ENCODE measurements at places on chromosomes 13 and 19. TPM values are rescaled to one million over a fixed set of nuclear protein-coding genes. Genes with fewer than 3 reads are reported as not detected.

Gene AMH
- polyA plus RNA-seq: 2.1 TPM

Gene NCR1
- not detected for polyA plus RNA-seq

Gene N4BP2L1
- polyA plus RNA-seq: 10.5 TPM

Gene MEF2B
- 1.0 TPM for polyA plus RNA-seq

Gene DOCK6
- polyA plus RNA-seq: 42.0 TPM

Gene IRF2BP1
- 11.9 TPM for polyA plus RNA-seq

Gene MAP4K1
- polyA plus RNA-seq: 5.0 TPM
